ENCODE measurements at places on chromosomes 5 and 9.

GRCh38 chr9:79813258-79813638 lies 241.5 kb downstream of the TLE4 start:
- no peak for DNase-seq

GRCh38 chr5:144844086-144844485 lies 673.4 kb downstream of the KCTD16 start:
- DNase-seq, result no peak

GRCh38 chr9:120882935-120883607 lies 6.1 kb upstream of the PHF19 start:
- DNase-seq, result no peak

DNA sequence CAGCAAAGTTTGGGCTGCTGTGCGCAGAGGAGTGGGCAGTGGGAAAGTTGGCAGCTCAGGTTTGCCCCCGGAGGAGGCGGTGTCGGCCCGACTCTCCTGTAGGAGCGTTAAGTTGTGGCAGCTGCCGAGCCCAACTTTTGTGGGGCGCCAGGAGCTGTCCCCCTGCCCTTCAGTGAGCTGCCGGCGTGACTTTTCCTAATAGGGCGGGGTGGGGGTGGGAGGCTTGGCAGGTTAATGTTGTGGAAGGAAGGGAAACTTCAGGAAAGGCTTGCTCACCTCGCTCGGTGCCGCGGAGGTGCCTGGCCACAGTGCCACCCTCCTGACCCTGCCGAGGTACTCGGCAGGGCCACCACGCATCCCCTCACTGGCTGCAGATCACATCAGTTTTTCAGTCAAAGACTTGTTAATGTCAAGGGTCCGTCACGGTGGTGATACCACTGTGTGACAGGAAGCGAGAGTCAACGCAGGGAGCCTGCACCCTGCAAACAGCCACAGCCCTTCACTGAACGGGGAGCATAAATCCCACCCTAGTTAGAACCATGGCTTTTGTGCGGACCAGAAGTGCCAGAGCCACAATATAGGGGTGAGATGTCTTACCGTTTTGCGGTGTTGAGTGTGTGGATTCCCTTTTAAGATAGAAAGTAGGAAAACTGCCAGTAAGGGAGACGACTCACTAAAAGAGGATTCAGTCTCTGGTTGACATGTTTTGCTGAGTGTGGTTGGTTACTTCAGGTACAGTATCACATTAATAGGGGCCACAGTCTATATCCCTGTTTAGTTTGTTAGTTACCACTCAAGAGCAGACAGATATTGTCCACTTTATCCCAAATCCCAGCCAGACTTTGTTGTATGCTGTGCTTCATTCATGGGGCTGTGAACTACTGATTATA lies 796 bp downstream of the LNPEP start:
- peak; percentile 72 for DNase-seq

- DNase-seq, result peak; percentile 15
Observed at GRCh38 chr5:132483101-132483500, 7.5 kb downstream of the IRF1 start.

DNA sequence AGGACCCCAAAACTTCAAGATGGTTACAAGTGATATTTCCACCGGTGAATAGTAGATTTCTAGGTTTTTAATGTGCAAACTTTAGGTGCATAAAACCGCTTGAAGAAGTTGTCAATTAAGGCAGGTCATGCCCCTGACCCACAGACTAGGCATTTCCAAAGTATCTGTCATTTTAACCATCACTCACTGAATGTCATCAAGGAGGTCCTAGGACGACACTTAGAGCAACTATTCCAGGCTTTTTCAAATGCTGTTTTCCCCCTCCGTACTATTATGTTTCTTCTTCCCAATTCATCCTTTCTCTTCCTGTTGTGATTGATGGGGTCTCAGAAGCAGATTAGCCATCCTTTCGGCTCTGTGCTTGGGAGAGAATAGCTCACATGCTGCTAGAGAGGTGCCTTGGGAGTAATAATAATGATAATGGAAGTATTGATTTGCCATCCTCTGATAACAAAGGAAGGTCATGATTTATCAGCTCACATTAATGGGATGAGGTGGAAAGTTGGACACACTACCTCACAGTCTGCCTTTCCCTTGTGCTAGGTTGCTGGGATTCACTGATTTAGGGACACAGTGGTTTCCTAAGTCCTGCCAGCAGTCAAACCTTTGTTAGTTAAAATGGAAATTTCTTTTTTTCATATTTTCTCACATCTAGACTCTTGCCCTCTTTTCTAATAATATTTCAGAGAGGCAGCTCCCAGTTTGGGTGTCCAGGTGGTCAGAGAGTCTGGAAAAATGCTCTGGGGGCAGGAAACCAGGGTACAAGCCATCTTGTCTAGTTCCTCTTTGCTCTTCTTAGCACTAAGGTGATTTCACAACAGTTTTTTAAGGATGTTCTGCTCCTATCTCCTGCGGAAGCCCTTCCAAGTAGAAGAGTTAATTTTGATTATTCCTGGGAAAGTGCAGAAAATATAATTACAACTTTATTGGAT lies 67.0 kb downstream of the PTTG1 start:
- DNase-seq, result no peak

DNA sequence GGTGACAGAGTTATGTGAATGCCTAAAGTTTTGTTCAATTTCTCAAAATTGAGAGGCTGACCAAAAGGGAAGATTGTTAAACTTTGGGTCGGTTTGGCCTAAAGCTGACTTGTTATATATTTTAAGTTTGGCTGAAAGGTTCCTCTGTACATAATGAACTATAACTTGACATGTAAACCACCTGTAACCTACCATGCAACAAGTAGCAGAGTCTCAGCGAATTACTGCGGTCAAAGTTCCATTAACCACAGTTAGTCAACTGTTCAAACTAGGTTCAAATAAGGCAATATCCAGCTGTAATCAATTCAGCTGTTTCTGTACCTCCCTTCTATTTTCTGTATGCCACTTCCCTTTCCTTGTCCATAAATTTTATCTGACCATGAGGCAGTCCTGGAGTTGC lies 325.1 kb upstream of the NMUR2 start:
- DNase-seq, result no peak

DNA sequence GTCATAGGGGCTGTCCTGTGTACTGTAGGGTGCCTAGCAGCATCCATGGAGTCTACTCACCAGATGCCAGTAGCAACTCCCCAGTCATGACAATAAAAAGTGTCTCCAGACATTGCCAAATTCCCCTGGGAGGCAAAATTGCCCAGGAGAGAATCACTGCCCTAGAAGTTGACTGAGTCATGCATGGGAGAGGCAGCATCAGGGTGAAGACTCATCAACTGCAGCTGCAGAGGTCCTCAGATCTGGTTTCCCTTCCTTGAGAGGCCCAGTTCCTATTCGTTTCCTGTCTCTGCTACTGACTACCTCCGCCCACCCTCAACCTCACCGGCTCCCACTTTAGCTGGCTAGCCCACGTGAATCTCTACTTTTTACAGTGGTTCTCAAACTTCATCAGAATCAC lies 88.6 kb upstream of the AGXT2 start:
- no peak for DNase-seq
